ENCODE measurements at places on chromosomes 16 and 17.

GRCh38 chr16:58563775-58564174 is 48.5 kb downstream of the SETD6 start:
- no peak for DNase-seq

DNA sequence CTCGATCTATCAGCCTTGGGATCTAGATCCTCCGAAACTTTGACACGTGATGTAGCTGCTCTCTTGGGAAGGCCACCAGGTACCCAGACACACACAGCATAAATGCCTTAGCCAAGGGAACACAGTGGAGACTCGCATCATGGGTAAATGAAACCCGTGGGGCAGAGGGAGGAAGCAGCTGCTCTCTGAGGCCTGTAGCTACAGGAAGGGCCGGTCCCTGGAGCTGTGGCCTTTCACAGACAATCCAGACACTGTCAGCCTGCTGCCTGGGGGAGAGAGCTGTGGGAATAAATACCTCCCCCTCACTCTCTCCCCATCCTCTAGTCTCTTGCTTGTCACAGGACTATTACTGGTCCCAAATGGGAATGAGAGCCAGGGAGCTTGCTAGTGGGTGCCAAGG is 351.2 kb downstream of the UTP18 start:
- DNase-seq, result no peak

- no peak for DNase-seq
Measured at GRCh38 chr17:41352597-41353366, 2.2 kb upstream of the KRT33A start.

GRCh38 chr17:6654841-6655731 is 3.5 kb downstream of the C17orf100 start:
- DNase-seq, result no peak

DNA sequence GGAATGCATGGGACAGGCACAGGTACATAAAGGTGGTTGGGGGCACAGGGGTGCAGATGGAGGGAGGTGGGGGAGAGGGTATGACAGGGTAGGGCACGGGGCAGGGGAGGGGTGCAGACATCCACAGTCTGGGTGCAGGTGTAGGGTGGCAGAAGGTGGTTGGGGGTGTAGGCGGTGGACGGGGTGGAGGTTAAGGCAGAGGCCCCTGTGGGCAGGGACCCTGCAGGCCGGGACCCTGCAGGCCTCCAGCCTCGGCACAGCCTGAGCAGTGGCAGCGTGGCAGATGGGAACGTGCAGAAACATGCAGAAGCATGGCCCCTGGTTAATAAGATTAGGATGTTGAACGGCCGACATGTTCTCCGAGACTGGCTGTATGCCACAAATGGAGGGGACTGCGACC is 115.2 kb downstream of the RBFOX3 start:
- DNase-seq, result no peak

DNA sequence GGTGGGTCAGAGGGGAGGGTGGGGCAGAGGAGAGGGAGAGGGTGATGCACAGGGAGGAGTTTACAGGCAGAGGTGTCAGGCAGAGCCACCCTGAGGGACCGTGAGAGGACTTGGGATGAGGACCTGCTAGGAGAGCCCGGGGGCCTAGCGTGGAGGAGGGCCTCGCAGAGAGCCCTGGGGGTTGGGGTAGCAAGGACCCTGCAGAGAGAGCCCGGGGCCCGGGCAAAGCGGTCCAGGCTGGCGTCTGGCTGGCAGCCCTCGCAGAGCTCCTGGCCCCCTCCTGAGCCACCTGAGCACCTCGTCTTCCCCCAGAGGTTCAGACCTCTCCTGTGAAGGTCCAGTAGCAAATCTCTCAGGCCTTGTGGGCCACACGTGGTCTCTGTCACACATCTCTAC is 42.0 kb upstream of the ZNF469 start:
- DNase-seq, result no peak

GRCh38 chr16:82653550-82654511 is 27.1 kb downstream of the CDH13 start:
- DNase-seq, result no peak

DNA sequence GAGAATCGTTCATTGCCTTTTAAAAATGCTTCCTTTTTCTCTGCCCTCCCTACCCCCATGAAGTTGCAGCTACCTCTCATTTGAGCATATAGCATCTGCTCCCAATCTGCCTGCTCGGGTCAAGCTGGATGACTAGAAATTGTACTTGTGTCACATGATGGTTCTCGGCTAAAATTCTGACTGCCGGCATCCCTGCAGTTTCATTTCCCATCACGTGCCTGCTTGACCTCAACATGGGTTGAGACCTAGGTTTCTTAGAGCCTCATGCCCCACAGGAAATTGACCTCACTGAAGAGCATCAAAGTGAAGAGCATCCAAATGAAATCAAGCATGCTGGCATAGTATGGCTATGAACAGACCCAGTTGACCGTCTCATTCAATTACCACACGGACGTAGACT is 581.6 kb upstream of the PSMD7 start:
- no peak for DNase-seq

DNA sequence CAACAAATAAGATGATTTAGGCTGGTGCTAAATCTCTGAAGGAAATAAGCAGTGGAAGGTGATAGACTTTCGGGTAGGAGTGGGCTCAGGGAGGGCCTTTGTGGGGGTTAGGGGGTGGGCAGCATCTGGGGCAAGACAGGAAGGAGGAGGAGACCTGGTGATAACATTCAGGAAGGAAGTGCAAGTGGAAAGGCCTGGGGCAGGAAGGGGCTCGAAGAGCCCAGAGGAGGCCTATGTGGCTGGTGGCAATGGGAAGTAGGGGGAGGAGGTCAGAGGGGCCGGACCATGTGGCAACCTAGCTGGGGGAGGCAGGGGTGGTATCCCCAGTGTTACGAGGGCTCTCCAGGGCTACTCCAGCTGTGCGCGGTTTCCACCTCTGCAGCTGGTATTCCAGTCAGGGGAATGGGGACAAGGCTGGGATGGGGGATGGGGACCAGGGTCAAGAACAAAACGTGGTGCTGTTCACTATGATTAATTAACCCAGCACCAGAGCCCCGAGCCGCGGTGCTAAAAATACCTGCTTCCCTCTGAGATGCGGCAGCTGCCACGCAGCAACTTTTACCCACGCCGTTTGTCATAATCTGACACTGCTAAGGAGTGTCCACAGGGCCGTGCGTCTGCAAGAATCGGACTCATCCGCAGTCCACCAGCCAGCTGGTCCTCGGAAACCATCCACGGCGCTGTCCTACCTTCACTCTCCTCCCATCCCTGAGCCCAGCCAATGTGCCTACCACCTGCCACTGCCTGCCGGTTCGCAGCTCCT is 5.2 kb upstream of the CCDC182 start:
- DNase-seq, result no peak

DNA sequence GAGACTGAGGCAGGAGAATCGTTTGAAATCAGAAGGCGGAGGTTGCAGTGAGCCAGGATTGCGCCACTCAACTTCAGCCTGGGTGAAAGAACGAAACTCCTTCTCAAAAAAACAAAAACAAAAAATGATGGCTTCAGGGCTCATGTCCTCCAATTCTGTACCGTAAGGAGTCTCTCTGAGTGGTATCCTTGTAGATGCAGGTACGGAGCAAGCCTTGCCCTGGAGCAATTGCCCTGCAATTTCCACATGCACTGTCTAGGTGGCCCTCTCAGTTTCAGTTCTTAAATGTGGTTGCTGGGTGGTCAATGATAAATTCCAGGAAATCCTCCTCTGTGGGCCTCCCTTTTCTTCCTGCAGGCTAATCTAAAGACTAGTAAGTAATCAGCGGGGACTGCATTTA is 10.6 kb downstream of the TMEM238L start:
- no peak for DNase-seq

DNA sequence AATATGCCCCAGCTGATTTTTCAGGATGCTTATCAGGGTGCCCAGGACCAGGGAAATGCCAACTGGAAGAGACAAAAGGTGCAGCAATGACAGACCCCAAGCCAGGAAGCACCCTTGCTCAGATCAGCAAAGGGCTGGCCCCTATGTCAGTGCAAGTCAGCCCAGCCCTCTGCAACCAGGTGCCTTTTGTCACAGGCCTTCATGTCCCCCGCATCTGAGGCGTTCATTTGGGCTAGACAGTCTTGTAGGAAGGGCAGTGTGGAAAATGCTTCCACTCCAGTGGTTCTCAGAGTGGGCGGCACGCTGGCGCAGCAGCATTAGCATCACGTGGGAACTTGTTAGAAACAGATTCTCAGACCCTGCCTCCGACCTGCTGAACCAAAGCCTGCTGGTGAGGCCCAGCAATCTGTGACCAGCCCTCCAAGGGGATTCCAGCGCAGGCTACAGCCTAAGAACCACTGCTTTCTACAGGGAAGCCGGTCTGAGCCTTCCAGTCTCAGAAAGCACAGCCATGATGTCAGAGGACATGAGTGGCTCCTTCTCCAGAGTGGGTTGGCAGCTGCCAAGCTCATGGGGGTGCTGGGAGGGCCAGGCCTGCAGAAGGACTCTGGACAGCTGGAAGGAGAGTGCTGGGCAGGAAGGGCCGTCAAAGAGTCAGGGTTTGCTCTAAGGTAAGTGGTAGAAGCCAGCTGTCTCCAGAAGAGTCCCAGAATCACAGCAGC is 13.1 kb downstream of the SLC47A2 start:
- no peak for DNase-seq

GRCh38 chr17:32553168-32553567 is 66.4 kb downstream of the CDK5R1 start:
- DNase-seq, result no peak

DNA sequence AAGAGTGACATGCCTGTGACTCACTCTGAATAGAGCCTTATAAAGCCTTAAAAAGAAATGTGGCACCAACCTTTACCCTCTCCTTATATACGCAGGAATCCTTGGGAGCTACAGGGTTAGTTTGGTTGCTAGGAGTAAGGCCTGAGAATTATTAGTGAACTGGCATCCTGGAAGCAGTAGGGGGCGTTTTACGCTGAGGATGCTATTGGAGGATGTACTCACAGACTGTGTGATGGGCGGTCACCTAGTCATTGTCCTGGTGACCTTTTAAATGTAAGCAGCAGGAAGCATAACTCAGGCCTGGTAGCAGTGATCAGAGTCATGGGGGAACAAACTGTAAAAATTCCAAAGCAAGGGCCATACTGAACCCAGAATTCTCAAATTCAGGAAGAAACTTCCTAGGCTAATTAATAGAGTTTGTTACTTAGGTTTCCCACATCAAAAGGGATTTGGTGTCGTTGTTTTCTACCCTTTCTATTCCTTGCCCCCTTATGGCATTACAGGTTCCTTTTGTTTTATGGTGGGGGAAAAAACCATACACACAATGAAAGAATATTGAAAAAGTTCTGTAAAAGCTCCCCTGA is 153.8 kb downstream of the SNX11 start:
- DNase-seq, result peak; percentile 50

- DNase-seq, result no peak
Measured at GRCh38 chr17:38430822-38431221, 2.6 kb downstream of the ARHGAP23 start.

DNA sequence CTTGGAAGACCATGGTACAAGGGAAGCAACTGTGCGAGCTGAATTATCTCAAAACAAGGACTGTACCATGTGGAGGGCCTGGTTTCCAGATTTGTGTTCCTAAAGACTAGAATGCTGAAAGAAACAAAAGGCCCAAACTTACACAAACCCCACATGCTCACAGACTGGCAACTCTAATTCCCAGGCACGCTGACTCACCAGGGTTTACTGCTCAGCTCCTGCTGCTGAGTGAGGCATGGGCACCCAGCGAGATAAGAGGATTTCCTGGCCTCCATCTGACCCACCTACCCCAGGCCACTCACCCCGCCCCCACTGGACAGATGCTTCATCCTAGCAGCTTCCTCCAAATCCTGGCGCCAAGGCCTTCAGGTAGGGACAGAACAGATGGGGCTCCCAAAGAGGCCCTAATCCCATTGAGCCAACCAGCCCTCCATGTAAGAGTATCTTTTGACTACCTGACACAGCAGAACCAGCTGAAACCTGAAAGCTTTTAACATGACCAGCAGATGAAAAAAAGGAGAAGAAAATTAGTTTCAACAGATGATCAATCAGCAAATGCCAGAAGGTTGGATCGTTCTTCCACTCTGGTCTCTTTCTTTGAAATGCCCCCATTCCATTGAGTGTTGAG is 33.9 kb downstream of the DCUN1D3 start:
- no peak for DNase-seq

DNA sequence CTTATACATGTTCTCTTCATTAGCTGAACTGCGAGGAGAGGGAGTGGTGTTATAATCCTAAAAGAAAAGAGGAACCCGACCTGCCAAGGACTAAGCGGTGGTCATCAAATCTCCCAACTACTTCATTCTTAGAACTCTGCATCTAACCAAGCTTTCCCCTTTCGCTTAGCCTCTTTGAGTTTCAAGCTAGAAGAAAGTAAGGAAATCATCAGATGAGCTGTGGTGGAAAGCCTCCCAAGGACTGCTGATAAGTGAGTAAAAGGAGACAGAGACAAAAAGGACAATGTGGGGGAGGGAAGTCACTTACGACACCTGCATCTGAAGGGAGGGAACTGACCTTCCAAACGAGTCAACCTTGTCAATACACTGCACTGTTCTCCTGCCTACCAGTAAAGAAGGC is 121.3 kb downstream of the TRIM37 start:
- DNase-seq, result no peak

GRCh38 chr16:84043486-84044117 is 1.0 kb upstream of the SLC38A8 start:
- no peak for DNase-seq

DNA sequence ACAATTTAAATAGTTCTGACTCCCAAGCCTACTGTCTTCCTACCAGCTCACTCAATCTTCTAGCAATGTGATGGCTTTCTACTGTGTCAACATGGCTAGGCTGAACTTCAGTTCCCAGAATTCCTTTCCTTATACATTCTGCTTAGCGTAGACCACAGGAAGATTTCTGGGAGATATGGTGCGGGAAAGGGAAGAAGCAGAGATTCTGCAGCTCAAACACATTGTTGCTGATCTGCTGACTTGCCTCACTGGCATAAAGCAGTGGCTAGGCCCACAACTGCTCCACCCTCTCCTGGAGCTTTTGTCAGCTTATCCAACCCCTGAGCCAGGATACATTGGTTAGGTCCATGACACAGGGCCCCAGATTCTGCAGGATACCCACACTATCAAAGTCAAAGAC is 58.8 kb downstream of the GAS7 start:
- DNase-seq, result no peak

DNA sequence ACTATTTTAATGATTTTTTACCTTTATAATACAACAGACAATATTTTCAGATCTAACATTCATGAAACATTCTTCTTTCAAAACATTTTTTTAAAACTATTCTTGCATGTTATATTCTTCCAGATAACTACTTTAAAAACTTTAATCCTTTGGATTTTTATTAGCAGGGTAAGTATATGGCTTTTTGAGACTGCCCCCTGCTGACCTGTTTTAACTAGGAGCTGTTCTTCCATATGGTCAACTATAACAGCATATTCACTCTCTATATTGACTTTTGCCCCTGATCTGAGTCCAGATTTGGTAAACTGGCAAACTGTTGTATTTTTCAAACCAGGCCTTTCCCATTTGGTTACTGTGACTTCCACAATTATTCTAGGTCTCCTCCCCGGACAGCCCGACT is 16.5 kb downstream of the ZNF18 start:
- DNase-seq, result no peak

GRCh38 chr16:17277981-17278381 is 192.8 kb downstream of the XYLT1 start:
- no peak for DNase-seq

GRCh38 chr16:60636117-60636516 is 1400.1 kb downstream of the CDH8 start:
- DNase-seq, result no peak

GRCh38 chr17:32498391-32498790 is 11.6 kb downstream of the CDK5R1 start:
- DNase-seq, result no peak

- DNase-seq, result no peak
Measured at GRCh38 chr16:54034684-54035083, 251.9 kb downstream of the IRX3 start.

- DNase-seq, result no peak
Measured at GRCh38 chr17:6456914-6457687, 12.8 kb downstream of the PIMREG start.

Measured in HAP-1 (cell line).